Left colon (tissue), 2 donors: ENCODE measurements at places on chromosomes 12 and 14. TPM values are rescaled to one million over a fixed set of nuclear protein-coding genes. Genes with fewer than 3 reads are reported as not detected.

GRCh38 chr12:120901818-120902217 is 2.3 kb downstream of the SPPL3 start:
- no peak for DNase-seq

DNA sequence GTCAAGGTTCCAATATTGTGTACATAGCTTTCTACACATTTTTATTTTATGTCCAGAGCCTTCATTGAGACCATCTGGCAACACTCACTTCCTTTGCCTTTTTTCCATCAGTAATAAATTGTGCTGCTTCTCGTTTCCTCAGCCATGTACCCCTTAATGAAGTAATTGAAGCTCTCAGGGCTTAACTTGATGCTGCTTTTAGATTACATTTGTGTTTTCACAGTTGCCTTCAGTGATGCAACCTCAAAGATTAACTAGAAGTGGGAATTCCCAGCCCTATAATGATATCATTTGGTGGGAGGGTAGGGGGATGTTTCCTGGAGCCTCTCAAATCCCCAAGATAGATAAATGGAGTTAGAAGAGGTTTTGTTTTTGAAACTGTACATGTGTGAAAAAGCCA is 80.2 kb upstream of the KRR1 start:
- no peak for DNase-seq

LAG3 gene
- 0.89 TPM for total RNA-seq

KLRF2 gene
- not detected for total RNA-seq

GRCh38 chr12:701896-702539 is 38.8 kb upstream of the NINJ2 start:
- no peak for DNase-seq
